ENCODE measurements at places on chromosomes 3 and 15. TPM values are rescaled to one million over a fixed set of nuclear protein-coding genes. Genes with fewer than 3 reads are reported as not detected.

DNA sequence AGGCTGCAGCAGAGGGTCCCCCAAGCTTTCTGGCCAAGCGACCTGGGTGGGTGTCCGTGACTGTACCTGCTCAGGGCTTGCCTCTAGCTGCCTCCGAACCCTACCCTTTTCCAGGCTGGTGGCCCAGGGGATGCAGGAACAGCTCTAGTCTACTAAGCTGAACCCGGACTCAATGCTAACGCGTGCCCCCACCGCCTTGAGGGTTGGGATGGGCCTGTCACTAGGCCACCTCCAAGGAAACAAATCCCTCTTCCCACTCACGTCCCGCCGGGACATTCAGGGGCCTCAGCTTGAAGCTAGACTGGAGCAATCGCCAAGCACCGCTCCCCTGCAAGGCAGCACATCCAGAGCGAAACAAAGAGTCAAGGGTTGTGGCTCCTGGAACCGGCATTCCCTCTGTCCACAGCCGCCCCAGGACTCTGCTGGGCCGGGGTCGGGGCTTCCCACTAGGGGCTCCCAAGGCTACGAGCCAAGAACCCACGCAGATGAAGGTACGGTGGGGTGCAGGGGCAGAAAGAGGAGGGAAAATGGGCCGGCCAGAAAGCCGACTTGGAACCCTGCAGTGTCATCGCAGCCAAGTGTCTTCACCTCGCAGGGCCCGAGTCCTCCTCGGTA is 2.9 kb downstream of the FBXL22 start:
- no peaks in the 10 kb centered on the region for H3K36me3 ChIP-seq
- DNase-seq: no peak
- H3K4me3 ChIP-seq: peak overlapping the region; percentile 70
- peak overlapping the region; percentile 91 for H3K27ac ChIP-seq

Gene LYZL4
- total RNA-seq: not detected

GRCh38 chr3:14126887-14127505 is 2.1 kb downstream of the TMEM43 start:
- H3K27me3 ChIP-seq: no peaks in the 10 kb centered on the region
- peak overlapping the region; percentile 62 for H3K4me3 ChIP-seq
- no peak overlapping the region for H3K27ac ChIP-seq
- no peak for DNase-seq
- peaks cover 11% of the 10 kb centered on the region for H3K36me3 ChIP-seq

GRCh38 chr15:44647036-44647435 is 16.4 kb downstream of the SPG11 start:
- no peak overlapping the region for H3K27ac ChIP-seq
- no peaks in the 10 kb centered on the region for H3K4me1 ChIP-seq
- no peak overlapping the region for H3K4me3 ChIP-seq
- DNase-seq: no peak

GRCh38 chr3:123070510-123070909 is 3.7 kb downstream of the PDIA5 start:
- no peak overlapping the region for H3K4me3 ChIP-seq
- no peak overlapping the region for H3K27ac ChIP-seq
- no peak for DNase-seq
- H3K4me1 ChIP-seq: peaks cover 36% of the 10 kb centered on the region
- no peaks in the 10 kb centered on the region for H3K27me3 ChIP-seq
- H3K36me3 ChIP-seq: no peaks in the 10 kb centered on the region

- no peaks in the 10 kb centered on the region for H3K27me3 ChIP-seq
- H3K4me3 ChIP-seq: no peak overlapping the region
- no peak overlapping the region for H3K27ac ChIP-seq
- H3K36me3 ChIP-seq: no peaks in the 10 kb centered on the region
- no peaks in the 10 kb centered on the region for H3K4me1 ChIP-seq
These were observed 17.3 kb downstream of the KCNH8 start for GRCh38 chr3:19165654-19166053.

Data from Panc1 (cell line).